ENCODE measurements at places on chromosomes 6 and 20. TPM values are rescaled to one million over a fixed set of nuclear protein-coding genes. Genes with fewer than 3 reads are reported as not detected.

DNA sequence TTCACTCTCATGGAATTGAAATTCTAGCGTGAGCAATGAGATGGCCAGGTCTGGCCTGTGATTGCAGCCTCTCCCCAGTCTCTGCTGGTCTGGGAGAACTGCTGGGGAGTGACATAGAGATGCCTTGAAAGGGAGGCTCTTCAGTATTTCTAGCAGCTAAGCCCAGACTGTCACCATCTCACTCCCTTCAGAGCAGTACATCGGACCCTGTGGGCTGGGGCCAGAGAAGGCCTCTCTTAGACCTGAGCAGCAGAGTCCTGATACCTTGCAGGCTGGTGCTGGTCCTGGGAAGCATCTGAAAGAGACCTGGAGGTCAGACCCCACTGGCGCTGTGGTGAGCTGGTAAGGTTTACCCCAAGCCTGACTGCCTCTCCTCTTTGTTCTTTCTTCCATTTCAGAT, 87.4 kb downstream of the TCP11 start:
- no peak for DNase-seq

DNA sequence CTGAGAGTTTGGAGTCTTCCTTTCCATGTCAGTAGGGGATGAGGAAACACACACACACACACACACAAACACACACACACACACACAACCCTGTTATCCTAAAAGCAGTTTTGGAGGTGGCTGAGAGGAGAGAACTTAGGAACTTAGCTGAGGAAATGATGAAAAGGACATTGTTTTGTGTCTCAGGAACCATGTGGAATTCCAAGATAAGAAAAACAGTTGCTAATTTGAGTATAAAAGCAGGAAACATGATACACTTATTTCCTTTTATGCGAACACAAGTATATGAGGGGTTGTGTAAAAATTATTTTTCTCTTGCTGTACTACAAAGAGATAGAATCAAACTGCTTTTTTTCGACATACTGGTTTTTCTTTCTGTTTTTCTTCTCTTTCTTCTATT, at the start of gene MYCT1:
Gene MYCT1 (plus strand): TSS at position 264 of the 400 bp plus-strand sequence. CDS start 6 bp downstream, at position 270.
- no peak for DNase-seq

DNA sequence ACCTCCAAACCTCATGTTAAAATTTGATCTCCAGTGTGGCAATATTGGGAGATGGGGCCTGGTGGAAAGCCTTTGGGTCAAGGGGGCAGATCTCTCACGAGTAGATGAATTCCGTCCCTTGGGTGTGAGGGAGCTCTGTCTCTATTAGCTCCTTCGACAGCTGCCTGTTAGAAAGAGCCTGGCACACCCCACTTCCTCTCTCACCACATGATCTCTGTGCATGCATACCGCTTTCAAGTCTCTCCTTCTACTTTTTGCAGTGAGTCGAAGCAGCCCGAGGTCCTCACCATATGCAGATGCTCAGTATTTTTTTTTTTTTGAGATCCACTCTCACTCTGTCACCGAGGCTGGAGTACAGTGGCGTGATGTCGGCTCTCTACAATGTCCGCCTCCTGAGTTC, 176.9 kb downstream of the SYNDIG1 start:
- DNase-seq: no peak

Gene PHF1
- polyA plus RNA-seq: 59.1 TPM

DNA sequence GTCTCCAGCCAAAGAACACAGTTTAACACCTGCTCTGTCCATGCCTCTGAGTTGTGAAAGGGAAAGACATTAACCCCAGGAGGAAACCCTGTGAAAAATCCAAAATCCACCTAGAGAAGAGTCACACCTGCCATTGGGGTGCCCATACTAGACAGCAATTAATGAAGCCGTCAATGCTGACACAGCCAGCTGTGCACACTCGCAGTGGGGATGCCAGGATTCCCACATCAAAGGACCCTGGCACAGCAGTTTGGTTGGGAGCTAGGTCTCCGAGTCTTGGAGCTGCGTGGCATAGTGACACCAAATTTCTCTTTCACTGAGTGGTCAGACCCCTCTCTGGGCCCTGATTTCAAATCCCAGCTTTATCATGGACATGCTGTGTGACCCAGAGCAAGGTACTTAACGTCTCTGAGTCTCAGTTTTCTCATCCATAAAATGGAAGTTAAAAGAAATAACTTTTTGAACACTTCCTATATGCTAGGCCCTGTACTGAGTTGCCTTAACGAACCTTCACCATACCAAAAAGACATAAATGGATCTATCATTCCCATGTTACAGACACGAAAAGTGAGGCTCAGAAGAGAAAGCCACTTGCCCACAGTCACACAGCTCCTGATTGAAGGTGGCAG, 30.8 kb downstream of the BPIFB1 start:
- DNase-seq: no peak

Gene TMEM74B
- 5.0 TPM for polyA plus RNA-seq

- no peak for DNase-seq
These were observed 33.2 kb upstream of the MYB start for GRCh38 chr6:135147637-135148592.

DNA sequence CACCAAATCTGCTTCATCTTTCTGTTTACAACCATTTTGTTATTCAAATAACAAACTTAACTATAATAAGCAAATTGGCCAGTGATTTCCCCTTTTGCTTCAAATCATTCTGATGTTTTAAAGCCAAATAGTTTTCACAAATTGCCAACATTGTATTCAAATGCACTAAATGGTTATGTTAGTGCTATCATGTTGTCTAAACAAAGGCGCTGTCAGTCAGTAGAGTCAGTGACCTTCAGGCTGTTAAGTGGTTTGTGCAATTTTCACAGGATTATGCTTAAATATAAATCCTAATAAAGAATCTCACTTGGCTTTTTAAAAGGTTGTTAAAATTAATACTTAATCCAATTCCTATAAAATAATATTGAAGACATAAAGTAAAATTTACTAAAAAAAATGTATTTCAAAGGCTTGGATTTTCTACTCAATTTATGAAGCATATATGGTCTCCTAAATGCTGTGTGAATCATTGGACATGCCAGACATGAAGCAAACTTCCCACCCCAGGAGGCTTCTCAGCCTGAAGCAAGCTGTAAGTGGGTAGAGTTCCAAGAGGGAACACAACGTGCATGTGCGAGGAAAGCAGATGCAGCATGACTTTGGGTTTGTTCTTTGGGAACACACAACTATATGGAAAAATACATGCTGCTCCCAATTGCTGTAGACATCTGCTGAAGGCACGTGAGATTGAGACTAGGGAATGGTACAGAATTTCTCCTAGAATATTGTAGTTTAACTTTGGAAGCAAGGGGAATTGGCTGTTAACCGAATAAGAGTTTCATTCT, 54.9 kb downstream of the RSPO3 start:
- no peak for DNase-seq

Gene PLTP
- polyA plus RNA-seq: 136 TPM

- peak; percentile 62 for DNase-seq
These were observed 314.5 kb downstream of the COL12A1 start for GRCh38 chr6:74891349-74891831.

All from left renal cortex interstitium (tissue), 4 donors.